ENCODE measurements at places on chromosomes 3 and 15.

GRCh38 chr3:11134794-11135193, 19.5 kb upstream of the HRH1 start:
- no peak for DNase-seq

GRCh38 chr3:80612366-80612765, 844.6 kb upstream of the ROBO1 start:
- DNase-seq = no peak

GRCh38 chr3:105032541-105032940, 334.2 kb upstream of the ALCAM start:
- DNase-seq = no peak

DNA sequence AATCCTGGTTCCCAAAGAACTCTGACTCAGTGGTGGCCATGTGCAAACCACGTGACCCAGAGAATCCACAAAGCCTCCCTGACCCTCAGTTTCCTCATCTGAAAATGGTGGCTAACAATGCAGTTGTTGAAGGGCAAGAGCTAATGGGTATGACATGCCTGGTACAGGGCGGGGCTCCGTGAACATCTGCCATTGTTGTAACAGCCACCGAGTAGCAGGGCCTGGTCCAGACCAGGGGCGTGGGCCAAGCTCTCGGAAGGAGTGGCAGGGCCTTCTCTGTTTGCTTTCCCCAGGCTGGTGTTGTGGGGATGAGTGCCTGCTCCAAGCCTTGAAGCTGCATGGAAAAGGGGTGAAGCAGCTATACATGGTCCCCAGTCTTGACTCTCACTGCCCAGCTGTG, 13.4 kb downstream of the MAPKAPK3 start:
- no peak for DNase-seq

GRCh38 chr3:147713234-147714133, 304.3 kb downstream of the ZIC1 start:
- no peak for DNase-seq

DNA sequence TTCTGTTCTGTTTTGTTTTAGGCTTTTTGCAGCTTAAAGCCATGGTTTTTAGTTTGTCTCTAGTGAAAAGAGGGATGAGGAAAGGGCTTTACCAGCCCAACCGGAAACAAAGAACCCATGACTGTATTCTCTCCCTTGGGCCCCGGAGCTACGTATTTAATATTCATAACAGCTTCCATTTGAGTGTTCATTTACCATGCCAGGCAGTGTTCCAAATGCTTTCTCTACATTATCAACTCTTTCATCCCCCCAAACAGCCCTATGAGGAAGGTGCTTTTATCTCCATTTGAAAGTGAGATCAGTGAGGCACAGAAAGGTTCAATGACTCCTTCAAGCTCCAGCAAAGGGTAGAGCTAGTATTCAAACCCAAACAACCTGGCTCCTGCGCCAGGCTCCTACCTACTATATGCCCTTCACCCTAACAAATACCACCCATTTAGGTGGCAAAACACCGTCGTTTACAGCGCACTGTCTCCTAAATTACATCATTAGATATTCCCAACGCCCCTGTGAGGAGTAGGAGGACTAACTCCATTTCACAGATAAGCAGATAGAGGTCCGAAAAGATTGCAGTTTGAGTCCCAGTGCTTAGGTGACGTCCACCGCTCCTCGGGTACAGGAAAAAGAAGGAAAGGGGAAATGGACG, 27.9 kb downstream of the GTPBP8 start:
- no peak for DNase-seq

- no peak for DNase-seq
These were observed 39.7 kb upstream of the MLF1 start for GRCh38 chr3:158531334-158531733.

DNA sequence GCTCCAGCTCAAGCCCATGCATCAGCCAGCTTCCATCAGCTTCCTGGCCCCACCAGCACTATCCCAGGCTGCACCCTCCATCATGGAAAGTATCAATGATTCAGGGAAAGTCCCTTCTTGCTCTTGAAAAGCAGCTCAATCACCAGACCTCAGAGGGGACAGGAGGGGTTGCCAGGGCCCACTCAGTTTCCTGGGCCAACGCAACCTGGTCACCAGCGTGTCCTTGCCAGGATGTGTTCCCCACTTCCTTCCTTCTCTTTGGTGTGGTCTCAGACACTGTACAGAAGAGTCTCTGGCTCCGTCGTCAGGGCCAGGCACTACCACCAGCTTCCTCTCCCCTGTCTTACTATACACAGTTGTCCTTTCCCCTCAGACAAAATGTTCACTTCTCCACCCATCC, 3.0 kb downstream of the HDC start:
- DNase-seq = no peak

- DNase-seq = no peak
These were observed 95.4 kb upstream of the CCDC80 start for GRCh38 chr3:112736386-112736785.

DNA sequence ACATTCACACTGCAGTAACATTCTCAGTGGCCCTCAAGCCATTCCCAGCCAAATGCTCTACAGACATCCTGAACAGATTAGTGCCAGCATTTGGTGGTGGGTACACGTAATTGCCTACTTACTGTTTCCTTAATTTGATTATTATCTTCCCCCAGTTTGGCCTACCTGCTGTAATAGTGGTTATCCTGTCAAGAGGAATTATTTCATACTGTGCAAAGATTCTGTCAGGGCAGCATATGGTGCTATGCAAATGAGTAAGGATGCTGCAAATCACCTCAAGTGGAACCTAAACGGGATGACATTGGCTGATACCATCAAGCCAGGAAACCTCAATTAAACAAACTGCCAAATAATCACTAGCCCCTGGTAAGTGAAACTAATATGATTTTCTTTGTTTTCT, 88.7 kb downstream of the SEMA6D start:
- DNase-seq = no peak

GRCh38 chr3:146646261-146646660, 41.1 kb upstream of the PLSCR5 start:
- no peak for DNase-seq

- no peak for DNase-seq
These were observed 31.1 kb downstream of the DNAJC13 start for GRCh38 chr3:132448216-132448961.
